DMS 273 treated with DMSO at 0.1 percent for 48 hours (cell line): ENCODE measurements at places on chromosomes 2 and 18.
A peak's percentile ranks its signal among the peaks of the same experiment; 100 is the strongest.

- peak; percentile 86 for DNase-seq
These were observed 14.3 kb upstream of the TANC1 start for GRCh38 chr2:158953926-158954763.

- no peak for DNase-seq
These were observed 452.3 kb downstream of the GALR1 start for GRCh38 chr18:77701977-77702376.

DNA sequence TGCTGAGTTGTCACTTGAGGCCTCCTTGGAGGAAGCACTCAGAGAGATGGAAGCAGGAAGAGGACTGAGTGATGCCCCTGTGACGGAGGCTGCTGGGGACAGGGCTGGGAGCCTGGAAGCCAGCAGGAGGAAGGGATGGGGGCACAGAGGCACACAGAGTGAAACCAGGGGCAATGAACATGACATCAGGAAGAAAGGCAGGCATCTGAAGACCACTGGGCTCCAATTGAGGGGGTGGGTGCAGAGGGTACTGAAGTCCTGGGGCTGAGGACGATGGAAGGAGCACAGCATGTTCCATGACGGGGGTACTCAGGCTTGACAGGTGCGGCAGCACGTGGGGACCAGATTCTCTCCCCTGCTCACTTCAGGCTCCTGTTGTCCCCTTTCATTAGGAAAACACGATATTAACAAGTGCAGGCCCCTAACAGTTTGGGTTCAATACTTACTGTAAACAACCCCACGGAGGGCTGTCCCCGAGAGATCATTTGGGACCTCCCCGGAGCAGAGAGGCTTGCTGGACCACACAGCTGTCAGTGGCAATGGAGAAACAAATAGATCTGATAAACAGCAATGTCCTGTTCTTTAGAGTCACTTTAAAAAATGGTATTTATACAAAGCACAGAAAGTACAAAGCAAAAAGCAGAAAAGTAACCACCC is 8.7 kb downstream of the INPP5D start:
- no peak for DNase-seq

DNA sequence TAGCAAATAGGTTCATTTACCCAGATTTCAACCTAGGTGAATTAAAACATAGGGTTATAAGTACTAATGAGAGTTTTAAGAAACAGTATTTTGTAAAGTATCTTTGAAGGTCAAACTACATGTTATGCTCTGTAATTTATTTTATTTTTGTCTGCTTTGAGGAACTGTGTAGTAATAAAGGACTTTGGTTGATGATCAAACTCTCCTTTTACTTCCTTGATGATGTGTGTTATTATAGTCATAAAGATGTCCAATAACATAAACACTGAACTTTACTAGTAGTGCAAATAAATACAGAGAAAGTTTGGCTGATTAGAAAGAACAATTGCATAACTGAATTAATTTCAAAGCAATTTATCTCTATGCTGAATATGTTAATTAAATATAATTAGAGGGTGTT is 6.3 kb downstream of the GULP1 start:
- DNase-seq, result no peak

- DNase-seq, result no peak
These were observed 66.6 kb downstream of the MYL12B start for GRCh38 chr18:3328532-3328931.

DNA sequence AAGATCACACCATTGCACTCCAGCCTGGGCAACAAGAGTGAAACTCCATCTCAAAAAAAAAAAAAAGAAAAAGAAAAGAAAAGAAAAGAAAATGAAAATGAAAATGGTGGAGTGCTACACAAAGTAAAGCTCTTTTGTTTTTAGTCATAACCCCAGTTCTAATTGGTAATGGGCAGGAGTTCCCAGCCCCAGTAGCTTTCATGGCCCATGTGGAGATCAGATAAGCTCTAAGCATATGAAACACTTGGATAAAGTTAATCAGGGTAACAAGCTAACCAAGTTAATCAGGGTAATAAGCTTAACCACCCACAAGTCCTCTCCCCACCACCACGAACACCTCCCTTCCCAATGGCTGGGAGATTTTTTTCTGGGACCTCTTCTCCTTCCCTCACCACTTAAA is 240.8 kb downstream of the BCL11A start:
- DNase-seq, result no peak

GRCh38 chr18:59300676-59301285 is 17.7 kb downstream of the CPLX4 start:
- no peak for DNase-seq

GRCh38 chr18:37653618-37654017 is 88.0 kb upstream of the CELF4 start:
- no peak for DNase-seq

- DNase-seq, result no peak
These were observed 1142.7 kb downstream of the CNTNAP5 start for GRCh38 chr2:125167820-125168219.

GRCh38 chr2:214774108-214774507 is 35.4 kb downstream of the BARD1 start:
- DNase-seq, result no peak

- no peak for DNase-seq
These were observed 111.2 kb upstream of the HDAC4 start for GRCh38 chr2:239512054-239512453.

- DNase-seq, result no peak
These were observed 124.8 kb downstream of the NUP35 start for GRCh38 chr2:183248866-183249567.

GRCh38 chr2:212979799-212980198 is 171.6 kb downstream of the IKZF2 start:
- no peak for DNase-seq

- DNase-seq, result no peak
These were observed 382.1 kb downstream of the OSR1 start for GRCh38 chr2:18976168-18976961.

- no peak for DNase-seq
These were observed 373 bp downstream of the EIPR1 start for GRCh38 chr2:3377279-3377611.

- no peak for DNase-seq
These were observed 992.2 kb upstream of the PIK3C3 start for GRCh38 chr18:40962784-40963183.

- no peak for DNase-seq
These were observed 328 bp downstream of the EGR4 start for GRCh38 chr2:73292906-73293533.
